ENCODE measurements at places on chromosomes 16 and 17. TPM values are rescaled to one million over a fixed set of nuclear protein-coding genes. Genes with fewer than 3 reads are reported as not detected.
A peak's percentile ranks its signal among the peaks of the same experiment; 100 is the strongest.

The GDPD3 gene
- total RNA-seq = 0.36 TPM

The ZMYND15 gene
- 0.50 TPM for total RNA-seq

The SCGB1C2 gene
- total RNA-seq = not detected

The GLIS2 gene
- 16.1 TPM for total RNA-seq

The KIAA0513 gene
- 10.2 TPM for total RNA-seq

DNA sequence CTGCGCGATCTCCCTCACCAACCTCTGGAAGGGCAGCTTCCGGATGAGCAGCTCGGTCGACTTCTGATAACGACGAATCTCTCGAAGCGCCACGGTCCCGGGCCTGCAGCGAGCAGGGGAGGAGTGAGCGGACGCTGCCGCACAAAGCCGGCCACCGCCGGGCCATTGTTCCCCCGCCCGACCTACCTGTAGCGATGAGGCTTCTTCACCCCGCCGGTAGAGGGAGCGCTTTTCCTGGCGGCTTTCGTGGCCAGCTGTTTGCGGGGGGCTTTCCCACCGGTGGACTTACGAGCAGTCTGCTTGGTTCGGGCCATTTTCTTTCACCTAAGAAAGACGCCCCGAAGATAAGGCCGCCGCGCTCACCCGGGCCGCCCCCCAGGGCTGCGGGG is 5.8 kb upstream of the UNK start:
- H3K4me1 ChIP-seq = peaks cover 45% of the 10 kb centered on the region
- H3K27ac ChIP-seq = peak overlapping the region; percentile 98
- H3K36me3 ChIP-seq = peaks cover 50% of the 10 kb centered on the region
- no peak for DNase-seq

- H3K27ac ChIP-seq = no peak overlapping the region
- H3K27me3 ChIP-seq = no peaks in the 10 kb centered on the region
- H3K4me1 ChIP-seq = no peaks in the 10 kb centered on the region
Measured at GRCh38 chr16:8278031-8278580, 312.2 kb downstream of the TMEM114 start.

- no peak for DNase-seq
- no peak overlapping the region for H3K27ac ChIP-seq
- H3K4me1 ChIP-seq = no peaks in the 10 kb centered on the region
- H3K4me3 ChIP-seq = no peak overlapping the region
- H3K36me3 ChIP-seq = no peaks in the 10 kb centered on the region
- no peaks in the 10 kb centered on the region for H3K27me3 ChIP-seq
Measured at GRCh38 chr16:6428861-6429260, 903.8 kb upstream of the RBFOX1 start.

GRCh38 chr16:68590201-68590994 is 51.3 kb downstream of the ZFP90 start:
- H3K4me1 ChIP-seq = no peaks in the 10 kb centered on the region
- H3K27ac ChIP-seq = no peak overlapping the region
- DNase-seq = peak; percentile 70
- H3K27me3 ChIP-seq = no peaks in the 10 kb centered on the region

DNA sequence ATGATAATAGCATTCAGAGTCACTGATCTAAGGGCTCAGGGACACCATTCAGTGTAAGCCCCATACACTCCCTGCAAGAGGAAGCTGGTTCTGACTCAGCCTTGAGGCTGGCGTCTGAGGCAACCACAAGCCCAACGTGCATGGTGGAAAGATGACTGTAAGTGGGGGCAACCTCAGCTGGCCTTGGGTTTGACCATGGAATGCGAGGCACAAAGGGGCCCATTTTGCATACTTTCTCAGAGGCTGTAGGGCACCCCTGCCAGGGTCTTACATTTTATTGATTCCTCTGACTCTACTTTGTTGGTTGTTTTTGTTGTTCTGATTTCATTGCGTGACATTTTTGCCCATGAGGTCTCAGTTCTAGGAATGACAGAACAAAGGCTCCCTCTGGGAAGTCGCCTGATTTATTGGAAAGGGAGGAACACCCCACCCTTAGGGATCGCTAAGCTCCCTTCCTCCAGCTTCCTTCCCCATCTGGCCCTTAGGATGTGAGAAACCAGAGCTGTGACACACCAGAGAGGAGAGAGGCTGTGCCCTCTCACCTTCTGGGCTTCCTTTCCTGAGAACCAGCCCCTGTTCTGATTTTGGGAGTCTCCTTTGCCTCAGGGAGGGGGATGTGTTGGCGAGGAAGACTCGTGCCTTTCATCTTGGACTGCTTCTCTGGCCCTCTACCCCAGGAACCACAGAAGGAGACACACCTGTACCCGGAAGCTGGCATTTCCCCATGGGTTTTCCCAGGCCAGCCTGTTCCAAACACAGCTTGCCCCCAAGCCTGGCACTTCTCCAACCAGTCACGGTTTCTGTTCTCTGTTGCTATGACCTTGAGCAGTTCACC is 5.6 kb upstream of the CIITA start:
- no peaks in the 10 kb centered on the region for H3K36me3 ChIP-seq
- DNase-seq = no peak
- H3K4me3 ChIP-seq = no peak overlapping the region
